Sigmoid colon (tissue), 7 donors: ENCODE measurements at places on chromosomes 6 and 20. TPM values are rescaled to one million over a fixed set of nuclear protein-coding genes. Genes with fewer than 3 reads are reported as not detected.
A peak's percentile ranks its signal among the peaks of the same experiment; 100 is the strongest.

GRCh38 chr6:154458565-154459470, 51.7 kb downstream of the CNKSR3 start:
- no peak for DNase-seq

- DNase-seq: no peak
Observed at GRCh38 chr20:47724396-47724795, 60.9 kb downstream of the SULF2 start.

DNA sequence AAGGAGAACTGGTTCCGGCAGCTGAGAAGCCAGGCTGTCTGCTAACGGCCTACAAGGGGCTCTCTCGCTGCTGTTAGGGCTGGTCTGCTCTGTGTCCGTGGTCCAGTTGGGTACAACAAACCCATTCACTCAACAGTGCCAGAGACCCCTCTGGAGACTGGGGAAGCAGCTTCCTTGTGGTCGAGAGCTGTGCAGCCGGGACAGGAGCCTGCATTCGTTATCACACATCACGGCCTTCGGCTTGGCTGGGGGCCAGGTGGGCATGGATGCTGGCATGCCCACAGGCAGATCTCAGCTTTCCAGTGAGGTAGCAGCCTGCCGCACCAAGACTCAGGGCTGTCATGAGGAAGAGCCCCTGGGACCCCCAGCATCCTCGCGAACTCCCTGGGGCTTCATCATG, 124.7 kb downstream of the PREX1 start:
- DNase-seq: peak; percentile 60

Gene RFX6
- polyA plus RNA-seq: 0.46 TPM

Gene PI3
- 52.0 TPM for polyA plus RNA-seq
